ENCODE measurements at places on chromosomes 1 and 21.

DNA sequence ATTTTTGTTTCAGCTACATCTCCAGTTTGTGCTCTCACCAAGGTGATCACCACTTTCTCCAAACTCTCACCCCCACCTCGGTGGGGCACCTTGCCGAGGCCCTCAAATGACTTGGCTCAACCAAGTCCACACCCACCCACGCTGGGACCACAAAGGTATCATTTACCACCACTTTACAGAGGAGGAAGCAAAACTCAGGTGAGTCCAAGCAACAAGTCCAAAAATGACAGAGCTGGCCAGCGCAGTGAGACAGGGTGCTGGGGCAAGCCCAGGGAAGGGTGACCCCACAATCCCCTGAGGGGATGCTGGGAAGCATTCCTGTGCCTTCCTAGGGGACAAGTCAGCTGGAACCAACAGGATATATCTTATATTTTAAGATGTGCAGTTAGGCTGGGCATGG is 24.7 kb downstream of the SSBP3 start:
- peaks cover 11% of the 10 kb centered on the region for H3K36me3 ChIP-seq
- no peak for DNase-seq
- peaks cover 11% of the 10 kb centered on the region for H3K4me1 ChIP-seq
- H3K27ac ChIP-seq: no peak overlapping the region
- H3K4me3 ChIP-seq: no peak overlapping the region

DNA sequence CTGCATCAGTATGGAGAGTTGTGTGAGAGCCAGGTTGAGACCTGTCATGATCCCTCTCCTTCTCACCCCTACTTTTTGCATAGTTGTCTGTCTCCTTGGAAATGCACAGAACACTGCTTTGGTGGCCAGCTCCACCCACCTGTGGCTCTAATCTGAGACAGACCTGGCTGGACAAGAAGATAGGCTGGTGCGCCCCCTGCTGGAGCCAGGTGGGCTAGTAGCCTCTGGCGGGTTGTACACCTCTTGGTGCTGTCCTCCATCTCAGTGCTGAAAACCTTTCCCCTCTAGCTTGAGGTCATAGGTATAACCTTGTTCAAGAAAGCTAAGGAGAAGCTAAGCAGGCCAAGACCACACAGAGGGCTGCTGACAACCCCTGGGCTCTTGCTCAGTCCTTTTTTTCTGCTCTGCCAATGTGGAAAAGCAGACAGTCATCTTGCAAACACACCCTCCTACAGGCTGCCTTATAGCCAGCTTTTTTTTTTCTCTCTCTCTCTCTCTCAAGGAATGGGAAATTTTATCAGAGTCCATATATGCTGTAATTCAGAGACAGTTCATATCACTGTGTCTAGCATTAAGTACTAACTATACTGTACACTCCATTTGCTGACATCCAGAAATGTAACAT is 58.8 kb upstream of the SPATA6 start:
- H3K4me3 ChIP-seq: no peak overlapping the region
- H3K27ac ChIP-seq: no peak overlapping the region
- DNase-seq: no peak
- H3K36me3 ChIP-seq: no peaks in the 10 kb centered on the region

DNA sequence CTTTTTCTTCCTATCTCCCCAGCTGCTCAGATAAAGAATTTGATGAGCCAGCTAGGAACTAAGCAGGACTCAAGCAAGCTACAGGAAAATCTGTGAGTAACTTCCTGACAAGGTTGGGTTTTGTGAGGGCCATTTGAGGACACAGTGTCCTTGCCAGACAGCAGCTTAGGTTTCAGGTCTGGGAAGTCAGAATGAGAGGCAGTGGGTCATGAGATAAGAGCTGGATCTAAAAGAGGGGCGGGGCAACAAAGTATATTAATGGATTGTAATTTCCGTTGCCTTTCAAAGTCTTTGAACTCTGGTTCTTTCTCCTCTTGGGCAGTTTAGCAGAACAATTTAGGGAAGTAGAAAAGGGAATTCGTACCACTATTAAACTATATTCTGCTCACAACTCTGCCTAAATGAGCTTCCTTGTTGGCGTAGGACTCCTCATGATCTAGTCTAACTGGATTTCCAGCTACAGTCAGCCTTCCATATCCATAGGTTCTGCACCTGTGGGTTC is 16.6 kb downstream of the STX12 start:
- H3K27ac ChIP-seq: no peak overlapping the region
- H3K27me3 ChIP-seq: no peaks in the 10 kb centered on the region
- peaks cover 35% of the 10 kb centered on the region for H3K36me3 ChIP-seq
- no peak overlapping the region for H3K4me3 ChIP-seq
- DNase-seq: no peak

GRCh38 chr1:58883037-58883887 is 99.4 kb upstream of the JUN start:
- no peak overlapping the region for H3K4me3 ChIP-seq
- H3K27ac ChIP-seq: no peak overlapping the region
- H3K27me3 ChIP-seq: no peaks in the 10 kb centered on the region

DNA sequence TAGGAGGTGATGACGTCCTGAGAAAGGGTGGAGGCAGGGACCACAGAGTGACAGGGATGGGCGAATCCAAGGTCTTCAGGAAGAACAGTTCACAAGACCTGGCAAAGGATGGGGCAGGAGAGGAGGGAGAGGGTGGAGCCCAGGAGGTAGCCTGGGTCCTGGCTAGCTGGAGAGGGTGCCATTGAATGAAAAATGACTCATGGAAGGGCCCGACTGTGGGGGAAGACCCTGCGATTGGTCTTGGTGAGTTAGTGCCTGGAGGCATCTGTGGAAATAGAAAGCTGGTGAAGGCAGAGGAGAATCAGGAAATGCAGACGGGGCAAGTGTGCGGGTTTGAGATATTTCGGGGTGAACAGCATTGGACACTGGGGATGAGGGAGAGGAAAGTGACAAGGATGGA is 60.3 kb upstream of the SLC45A1 start:
- H3K27me3 ChIP-seq: no peaks in the 10 kb centered on the region
- no peak for DNase-seq
- H3K36me3 ChIP-seq: no peaks in the 10 kb centered on the region
- no peak overlapping the region for H3K4me3 ChIP-seq
- no peaks in the 10 kb centered on the region for H3K4me1 ChIP-seq
- no peak overlapping the region for H3K27ac ChIP-seq

DNA sequence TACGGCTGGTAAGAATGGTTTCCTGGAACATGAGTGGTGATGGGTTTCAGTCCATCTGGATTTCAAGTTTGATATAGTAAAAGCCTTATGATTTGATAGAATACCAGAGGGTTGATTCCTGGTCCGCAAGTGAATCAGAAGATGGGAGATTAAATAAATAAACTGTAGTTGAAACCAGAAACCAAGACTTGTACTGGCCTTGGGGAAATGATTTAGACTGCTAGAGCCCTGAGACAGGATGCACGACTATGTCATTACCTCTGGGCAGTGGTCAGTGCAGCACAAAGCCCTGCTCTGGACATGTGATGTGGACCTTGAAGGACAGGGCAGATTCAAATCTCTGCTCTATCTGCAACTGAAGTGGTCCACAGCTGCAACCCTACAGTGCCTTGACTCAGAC is 15.6 kb upstream of the FMOD start:
- DNase-seq: no peak
- no peaks in the 10 kb centered on the region for H3K27me3 ChIP-seq
- no peaks in the 10 kb centered on the region for H3K36me3 ChIP-seq
- no peak overlapping the region for H3K27ac ChIP-seq
